T-cell (primary cell): ENCODE measurements at places on chromosomes 4 and X.
A peak's percentile ranks its signal among the peaks of the same experiment; 100 is the strongest.

DNA sequence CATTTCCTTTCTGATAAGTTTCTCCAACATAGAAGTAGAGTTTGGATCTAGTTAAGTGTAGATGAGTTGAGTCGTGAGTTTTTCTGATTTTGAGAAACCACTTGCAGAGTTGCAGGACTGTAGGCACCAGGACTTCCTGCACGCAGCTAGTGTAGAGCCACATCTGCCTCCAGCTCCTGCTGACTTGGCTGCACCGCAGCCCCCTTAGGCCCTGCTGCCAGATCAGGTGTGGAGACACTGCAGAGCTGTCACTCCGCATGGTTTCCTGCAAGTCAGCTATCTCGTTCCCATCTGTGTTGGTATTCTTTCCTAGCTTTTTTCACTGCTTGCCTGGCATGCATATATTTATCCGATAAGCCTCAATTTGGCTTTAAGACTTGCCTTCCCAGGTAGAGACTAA, 48.9 kb downstream of the PCDH7 start:
- no peak for DNase-seq

GRCh38 chr4:79739912-79740311, 331.9 kb upstream of the GK2 start:
- no peak for DNase-seq

DNA sequence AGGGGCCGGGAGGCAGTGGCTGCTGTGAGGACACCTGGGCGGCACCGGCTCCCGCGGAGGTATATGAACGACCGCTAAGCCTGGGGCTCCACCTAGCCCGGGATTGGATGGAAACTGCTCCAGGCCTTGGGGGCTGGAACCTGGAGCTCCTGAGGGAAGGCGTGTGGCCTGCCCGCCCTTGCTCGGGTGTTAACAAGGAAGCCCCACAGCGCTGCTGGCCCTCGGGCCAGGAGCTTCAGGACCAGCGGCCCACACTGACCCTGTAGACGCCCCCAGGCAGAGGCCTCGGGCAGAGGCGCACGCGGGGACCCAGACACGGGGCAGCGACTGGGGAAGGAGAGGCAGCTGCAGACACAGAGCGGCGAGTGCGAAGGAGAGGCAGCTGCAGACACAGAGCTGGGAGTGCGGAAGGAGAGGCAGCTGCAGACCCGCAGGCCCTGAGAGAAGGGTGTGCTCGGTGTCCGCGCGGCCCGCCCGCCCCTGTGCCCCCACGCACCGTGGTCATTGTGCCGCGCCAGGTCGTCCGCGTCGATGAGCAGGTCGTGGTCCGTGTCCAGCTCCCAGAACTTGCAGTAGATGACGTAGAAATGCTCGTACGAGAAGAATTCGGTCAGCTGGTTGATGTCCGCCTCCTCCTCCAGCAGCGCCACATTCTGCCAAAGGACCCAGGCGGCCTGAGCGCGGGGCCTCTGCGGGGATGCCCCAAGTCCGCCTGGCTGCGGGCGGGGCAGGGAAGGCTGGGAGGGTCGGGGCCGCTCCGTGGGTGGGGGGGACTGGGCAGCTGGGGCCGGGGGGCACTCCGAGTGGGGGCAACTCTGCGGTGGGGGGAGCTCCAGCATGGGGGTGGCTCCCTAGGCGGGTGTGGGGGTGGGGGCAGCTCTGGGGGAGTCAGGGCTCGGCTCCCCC, 26.7 kb upstream of the GTPBP6 start:
- DNase-seq = no peak

DNA sequence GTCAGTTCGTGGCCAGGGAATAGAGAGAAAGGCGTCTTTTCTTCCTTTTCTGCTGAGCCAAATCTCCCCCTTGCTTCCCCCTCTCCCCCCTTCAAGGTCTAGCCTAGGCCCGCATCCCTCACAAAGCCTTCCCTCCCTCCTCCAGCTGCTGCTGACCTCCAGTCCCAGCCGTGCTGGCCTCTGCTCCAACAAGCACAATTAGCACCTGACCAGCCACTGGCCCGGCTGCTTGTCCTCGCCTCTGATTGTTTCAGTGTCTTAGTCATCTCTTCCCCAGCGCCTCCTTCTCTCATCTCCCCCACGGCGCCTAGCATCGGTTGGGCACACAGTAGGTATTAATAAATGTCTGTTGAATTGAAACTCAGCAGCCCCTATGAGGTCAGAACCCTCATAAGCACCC, 4.2 kb downstream of the ELF4 start:
- no peak for DNase-seq

DNA sequence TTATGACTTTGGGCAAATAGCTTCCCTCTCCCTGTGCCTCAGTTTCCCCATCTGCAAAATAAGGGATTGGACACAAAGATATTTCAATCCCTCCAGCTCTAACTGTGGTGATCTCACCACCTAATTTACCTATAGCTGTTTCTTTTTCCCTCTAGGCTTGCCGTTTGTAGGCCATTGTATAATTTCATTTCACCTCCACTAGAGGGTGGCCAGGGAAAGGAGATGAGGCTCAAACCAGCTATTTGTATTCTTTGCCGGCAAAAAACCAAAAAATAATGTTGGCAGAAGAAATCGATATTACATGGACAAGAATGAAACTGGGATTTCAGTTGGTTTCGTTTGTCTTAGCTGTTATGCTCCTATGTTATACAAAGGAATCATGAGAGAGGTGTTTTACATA, 36.1 kb upstream of the DOCK11 start:
- DNase-seq = peak; percentile 7

GRCh38 chr4:128698386-128698785, 111.1 kb upstream of the JADE1 start:
- no peak for DNase-seq

DNA sequence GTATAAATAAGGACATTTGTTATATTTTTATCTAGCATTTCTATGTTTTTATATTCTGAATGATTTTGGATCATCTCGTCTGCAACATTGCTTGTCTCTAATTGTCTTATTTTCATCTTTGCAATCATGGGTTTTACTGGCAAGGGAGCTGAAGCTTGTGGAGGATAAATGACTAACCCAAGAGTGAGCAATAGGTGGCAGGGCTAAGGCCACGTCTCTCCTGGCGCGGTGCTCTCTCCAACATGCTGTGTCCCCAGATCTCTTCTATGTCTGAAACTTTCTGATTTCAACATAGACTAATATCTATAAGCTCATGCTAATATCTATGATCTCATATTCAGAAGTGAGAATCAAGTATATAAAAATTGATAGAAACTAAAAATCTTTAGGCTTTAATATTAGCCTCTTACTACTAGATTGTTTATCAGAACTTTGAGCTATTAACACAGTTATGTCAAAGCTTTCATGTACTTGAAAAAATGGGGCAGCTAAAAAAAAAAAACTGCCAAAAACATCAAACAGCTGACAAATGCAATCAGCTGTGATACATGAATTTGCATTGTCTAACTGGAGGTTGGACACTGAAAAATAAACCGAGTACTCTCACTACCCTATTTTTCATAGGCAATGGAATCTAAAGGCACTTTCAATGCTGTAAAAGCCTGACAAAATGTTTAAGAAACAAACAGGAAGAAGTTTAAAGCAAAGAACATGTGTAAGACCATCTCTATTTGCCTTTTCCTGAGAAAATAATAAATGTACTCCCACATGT, 169.2 kb downstream of the TMA16 start:
- no peak for DNase-seq

GRCh38 chr4:67714248-67714583, 13.3 kb upstream of the UBA6 start:
- DNase-seq = no peak

DNA sequence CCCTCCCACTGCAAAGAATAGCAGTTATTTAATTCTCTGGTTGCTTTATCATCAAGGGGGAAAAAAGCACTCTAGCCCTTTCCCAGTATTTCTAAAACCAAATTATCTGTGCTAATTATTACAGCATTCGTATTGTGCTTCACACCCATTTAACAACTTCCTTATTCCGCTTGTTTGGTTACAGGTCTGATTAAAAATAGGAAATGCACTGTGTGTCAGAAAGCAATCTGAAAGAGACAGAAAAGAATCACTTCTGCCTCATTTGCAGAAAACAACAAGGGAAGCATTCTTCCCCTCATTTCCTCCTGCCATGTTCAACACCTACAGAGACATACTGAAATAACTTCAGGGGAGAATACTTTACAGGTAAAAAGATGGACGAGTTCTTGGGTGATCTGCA, 114.9 kb upstream of the MAP3K15 start:
- no peak for DNase-seq

DNA sequence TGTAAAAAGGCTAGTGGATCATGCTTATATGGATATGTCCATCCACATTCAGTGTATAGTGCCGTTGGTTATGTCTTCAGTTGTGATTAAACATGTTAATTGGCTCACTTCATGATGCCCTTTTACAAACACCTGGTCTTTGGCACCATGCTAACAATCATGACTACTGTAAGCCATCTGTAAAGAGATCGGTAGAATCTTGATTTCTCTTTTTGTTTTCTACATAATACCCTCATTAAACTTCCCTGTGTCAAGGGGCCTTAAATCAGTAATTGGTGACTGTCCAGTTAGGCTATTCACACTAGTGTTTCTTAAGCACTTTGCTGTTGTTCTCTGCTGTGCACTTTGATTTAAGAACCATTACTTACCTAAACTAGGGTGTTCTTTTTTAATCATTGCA, 475.2 kb downstream of the RPA4 start:
- DNase-seq = no peak

DNA sequence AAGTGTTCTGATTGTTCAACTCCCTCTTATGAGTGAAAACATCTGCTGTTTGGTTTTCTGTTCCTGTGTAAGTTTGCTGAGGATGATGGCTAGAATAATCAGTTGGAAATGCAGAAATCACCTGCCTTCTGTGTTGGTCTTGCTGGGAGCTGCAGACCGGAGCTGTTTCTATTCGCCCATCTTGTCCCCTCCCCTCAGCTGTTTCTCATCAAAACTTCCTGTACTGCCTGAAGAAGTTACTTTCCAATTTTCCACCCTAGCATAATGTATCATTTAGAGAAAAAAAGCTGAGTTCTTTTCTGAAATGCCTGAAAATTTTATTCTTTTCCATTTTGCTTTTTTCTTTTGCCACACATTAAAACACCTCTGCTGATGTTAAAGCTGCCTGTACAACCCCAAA, 167.6 kb downstream of the TEX13A start:
- DNase-seq = no peak

DNA sequence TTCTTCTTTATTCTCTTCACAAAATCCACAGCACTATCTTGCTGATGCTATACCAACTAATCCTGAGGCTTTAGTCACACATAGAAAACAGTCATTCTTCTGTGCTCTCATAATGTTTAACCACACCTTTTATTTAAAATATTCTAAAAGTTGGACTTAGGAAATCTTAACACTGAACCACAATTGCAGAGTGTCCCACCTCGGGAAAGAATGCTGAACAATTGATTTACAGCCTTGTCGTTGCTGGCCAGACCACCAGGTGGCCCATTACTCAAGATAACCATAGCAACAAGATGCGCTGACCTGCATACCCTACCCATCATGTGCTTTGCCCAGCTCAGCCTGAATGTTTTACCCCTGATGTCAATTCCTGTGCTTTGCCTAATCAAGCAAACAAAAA, 100.8 kb downstream of the ARSJ start:
- no peak for DNase-seq

DNA sequence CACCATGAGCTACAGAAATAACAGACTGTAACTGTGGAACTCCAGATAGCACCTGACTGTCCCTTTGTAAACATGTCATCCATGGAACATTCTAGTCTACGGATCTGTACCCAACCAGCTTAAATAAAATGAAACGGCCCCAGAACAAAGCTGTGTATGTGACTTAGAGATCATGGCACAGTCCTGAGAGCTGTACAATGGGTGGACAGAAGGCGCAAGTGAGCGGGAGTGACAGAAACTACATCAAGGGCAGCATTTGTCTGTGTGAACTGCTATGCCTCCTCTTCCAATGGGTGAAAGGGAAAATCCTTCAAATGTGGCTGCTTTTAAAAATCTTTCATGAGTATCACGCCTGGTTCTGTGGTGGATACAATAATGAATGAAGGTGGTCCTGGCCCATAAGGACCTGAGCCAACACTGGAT, 72.5 kb downstream of the FAT1 start:
- no peak for DNase-seq

DNA sequence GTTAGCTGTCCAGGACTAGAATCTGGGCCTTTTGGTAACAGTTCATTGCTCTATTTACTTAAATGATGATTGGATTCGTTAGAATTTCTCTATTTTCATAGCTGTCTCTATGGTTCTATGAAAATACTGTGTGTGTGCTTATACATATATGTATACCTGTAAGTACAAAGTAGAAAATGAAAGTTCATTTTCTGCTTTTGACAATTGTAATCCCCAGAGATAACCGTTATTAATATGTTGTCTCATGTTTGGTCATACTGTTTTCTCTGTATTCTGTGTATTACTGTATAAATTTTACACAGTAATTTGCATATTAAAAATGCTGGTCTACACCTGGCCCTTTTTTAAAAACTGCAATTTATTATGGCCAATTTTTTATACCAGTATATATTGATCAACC, 55.4 kb downstream of the CLCN3 start:
- DNase-seq = no peak

GRCh38 chr4:114813961-114814360, 215.4 kb downstream of the UGT8 start:
- no peak for DNase-seq

DNA sequence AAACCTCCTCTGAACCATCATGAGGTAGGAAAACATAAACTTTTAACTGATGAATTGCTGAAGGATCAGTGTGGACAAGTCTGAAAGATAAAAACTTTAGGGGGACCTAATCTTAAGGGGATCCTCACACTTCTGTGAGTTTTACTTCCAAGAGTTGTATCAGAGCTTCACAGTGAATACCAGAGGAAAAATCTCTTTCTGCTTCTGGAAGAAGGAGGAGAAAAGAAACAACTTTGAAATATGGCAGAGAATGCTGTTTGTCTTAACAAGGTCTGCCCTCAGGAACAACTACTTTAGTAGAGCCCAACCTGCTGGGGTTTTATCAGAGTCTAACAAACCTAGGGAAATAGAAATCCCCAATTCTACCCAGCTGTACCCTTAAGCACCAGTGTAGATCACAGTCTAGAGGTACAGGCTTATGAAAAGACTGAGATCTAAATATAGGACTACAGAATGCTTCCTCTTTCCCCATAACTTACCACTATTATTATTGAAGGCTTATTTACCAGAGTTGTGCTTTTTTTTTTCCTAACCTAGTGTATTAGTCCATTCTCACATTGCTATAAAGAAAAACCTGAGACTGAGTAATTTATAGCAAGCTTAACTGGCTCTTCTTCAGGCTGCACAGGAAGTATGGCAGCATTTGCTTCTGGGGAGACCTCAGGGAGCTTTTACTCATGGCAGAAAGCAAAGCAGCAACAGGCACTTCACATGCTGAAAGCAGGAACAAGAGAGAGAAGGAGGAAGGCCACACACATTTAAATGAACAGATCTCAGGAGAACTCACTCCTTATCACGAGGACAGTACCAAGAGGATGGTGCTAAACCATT, 167.9 kb downstream of the CAMK2D start:
- DNase-seq = no peak

- DNase-seq = no peak
Observed at GRCh38 chr4:24858550-24858949, 54.3 kb downstream of the CCDC149 start.

DNA sequence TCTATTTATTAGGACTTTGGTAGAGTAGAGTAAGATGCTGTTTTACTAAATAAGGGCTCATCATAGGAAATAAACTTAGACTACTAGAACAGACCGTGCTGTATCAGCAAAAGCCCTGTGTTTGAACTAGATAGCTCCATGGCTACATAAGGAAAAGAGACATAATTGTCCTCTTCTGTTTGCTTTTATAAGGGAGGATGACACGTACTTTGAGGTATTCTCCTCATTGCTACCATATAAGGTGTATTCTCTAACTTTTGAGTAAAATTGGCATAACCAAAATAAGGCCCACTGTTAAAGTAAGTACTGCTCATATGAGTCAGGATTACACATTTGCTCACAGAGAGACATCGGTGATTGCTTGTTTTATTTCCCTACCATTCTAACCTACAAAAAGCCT, 64.3 kb downstream of the PDLIM5 start:
- no peak for DNase-seq
